GM23338 (cell line): ENCODE measurements at places on chromosomes 1 and 21. TPM values are rescaled to one million over a fixed set of nuclear protein-coding genes. Genes with fewer than 3 reads are reported as not detected.

The SYNC gene
- not detected in 2 replicates for total RNA-seq

The SLC37A1 gene
- total RNA-seq = 25.2 and 30.3 TPM in 2 replicates

The CRNN gene
- not detected in 2 replicates for total RNA-seq

The RGS16 gene
- total RNA-seq = 15.4 and 18.2 TPM in 2 replicates

The OR6N1 gene
- total RNA-seq = not detected in 2 replicates

The UBL4B gene
- not detected in 2 replicates for total RNA-seq

The TPTE gene
- total RNA-seq = not detected in 2 replicates

The DISP3 gene
- 7.8 and 11.1 TPM in 2 replicates for total RNA-seq

The GBP4 gene
- total RNA-seq = 0.03 TPM in 1 of 2 replicates, not detected in the other

The SETDB1 gene
- total RNA-seq = 33.0 and 47.4 TPM in 2 replicates

The IGSF3 gene
- 32.9 and 37.8 TPM in 2 replicates for total RNA-seq

The TNFRSF8 gene
- total RNA-seq = 26.1 and 28.2 TPM in 2 replicates
